ENCODE measurements at places on chromosomes 2 and 18.

DNA sequence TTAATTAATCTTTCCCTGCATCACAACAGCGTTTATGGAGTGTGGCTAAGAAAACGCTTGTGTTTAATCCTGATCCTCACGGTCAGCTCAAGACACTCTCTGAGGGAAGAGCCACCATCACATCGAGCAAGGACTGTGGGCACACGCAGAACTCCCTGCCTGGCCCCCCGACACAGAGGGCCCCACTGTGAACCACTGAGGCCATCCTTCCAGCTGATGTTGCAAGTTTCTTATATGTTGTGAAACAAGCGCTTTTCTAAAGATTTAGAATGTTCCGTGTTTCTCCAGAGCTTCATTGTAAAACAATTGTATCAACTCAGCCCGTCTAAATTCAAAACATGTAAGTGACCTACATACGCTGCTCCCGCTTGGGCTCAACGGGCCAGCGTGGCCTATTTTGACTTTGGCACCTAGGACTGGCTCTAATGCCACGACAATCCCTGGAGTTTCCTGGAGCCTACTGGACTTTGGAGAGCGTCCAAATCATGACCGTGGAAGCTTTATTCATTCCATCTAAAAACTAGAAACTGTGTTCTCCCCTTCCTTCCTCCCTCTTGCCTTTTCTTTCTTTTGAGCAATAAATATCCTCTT lies 34.9 kb downstream of the SERPINE2 start:
- DNase-seq, result no peak

DNA sequence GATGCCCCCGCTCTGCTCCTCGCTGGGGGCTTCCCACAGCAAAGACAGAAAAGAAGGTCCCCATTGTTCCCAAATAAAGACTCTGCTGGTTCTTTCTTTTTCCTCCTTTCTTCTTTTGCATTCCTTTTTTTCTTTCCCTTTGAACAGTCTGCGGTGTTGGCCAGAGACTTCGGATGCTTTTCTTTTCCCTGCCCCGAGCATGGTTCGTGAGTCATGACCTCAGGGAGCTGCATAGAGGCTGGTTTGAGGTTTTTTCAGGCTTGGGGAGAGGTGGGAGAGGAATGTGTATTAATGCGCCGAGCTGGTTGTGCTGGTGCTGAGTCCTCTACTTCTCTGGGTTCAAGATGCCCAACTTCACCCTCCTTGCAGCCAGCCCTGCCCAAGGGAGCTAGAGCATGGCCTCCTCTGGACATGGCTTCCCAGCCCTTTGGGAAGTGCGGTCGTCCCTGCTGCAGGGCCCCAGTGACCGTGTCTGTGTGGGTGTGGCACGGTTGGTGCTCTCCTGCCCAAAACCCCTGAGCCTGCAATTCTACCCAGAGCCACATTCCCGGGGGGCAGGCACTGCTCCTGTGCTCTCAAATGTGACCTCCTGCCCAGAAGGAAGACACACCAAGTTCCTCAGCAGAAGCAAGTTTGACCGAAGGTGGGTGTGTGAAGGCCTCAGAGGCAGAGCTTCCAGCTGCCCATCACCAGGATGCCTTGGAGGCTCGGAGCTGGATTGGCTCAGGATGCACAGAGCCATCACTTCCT lies 9.0 kb upstream of the ARHGEF4 start:
- DNase-seq, result peak; percentile 67

- DNase-seq, result no peak
Observed at GRCh38 chr2:148726228-148726627, 81.7 kb downstream of the EPC2 start.

DNA sequence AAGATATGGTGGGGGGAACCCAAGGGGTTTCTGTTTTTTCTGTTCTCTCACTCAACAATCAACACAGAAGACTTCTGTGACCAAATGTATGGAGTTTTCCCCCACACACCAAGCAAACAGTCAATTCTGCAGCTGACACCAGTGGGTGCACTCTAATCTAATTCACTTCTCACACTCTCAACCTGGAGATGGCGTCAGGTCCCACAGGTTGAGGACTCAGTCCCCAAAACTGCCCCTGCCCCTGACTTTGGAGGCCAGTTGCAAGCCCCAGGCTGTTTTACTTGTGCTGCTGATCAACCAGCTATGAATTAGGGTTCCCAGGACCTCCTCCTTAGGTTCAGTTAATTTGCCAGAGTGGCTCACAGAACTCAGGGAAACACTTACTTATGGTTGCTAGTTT lies 6.2 kb downstream of the RNU2-63P start:
- DNase-seq, result no peak

- no peak for DNase-seq
Observed at GRCh38 chr18:56197241-56197859, 441.0 kb downstream of the TXNL1 start.

GRCh38 chr2:217849154-217849975 lies 153.4 kb downstream of the TNS1 start:
- DNase-seq, result no peak
